ENCODE measurements at places on chromosomes 6 and 20. TPM values are rescaled to one million over a fixed set of nuclear protein-coding genes. Genes with fewer than 3 reads are reported as not detected.

- no peak for DNase-seq
Observed at GRCh38 chr6:52909531-52909930, at the start of gene GSTA3. GSTA3 (minus strand) TSS chr6:52909698; CDS start chr6:52905834, 3,864 bp downstream.

GRCh38 chr20:10501402-10501801 lies 66.3 kb downstream of the SLX4IP start:
- no peak for DNase-seq

GRCh38 chr6:19921786-19922185 lies 84.6 kb downstream of the ID4 start:
- peak; percentile 3 for DNase-seq

DNA sequence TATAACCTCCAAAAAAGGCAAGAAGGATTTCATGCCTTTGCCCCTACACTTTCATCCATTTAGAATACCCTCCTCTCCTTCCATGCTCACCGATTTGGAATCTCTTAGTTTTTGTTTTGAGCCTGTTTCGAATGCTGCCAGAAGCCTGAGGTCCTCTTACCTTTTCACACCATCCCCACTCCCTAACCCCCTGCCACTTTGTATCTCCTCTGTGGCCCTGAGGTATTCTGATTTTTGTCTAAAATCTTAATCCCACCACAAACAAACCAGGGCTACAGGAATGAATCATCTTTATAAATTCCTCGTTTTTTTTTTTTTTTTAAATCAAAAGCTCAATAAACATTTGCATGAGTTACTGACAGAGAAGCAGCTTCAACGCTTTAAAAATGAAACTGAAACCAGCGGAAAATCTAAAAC lies 1.6 kb upstream of the RPS12 start:
- peak; percentile 73 for DNase-seq

DNA sequence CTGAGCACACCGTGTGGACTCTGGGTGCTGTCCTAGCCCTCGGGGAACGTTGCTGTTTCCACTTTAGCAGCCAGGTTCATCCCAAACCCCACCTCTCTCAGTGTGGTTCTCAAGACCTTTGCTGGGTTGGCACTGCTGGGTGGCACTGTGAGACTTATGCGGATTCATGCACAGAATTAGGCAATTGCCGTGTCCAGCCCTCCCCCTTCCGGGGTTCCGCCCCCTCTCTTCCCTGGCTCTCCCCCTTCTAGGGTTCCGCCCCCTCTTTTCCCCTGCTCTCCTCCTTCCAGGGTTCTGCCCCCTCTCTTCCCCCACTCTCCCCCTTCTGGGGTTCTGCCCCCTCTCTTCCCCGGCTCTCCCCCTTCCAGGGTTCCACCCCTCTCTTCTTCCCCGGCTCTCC lies 39.8 kb upstream of the SLCO4A1 start:
- DNase-seq = no peak

DNA sequence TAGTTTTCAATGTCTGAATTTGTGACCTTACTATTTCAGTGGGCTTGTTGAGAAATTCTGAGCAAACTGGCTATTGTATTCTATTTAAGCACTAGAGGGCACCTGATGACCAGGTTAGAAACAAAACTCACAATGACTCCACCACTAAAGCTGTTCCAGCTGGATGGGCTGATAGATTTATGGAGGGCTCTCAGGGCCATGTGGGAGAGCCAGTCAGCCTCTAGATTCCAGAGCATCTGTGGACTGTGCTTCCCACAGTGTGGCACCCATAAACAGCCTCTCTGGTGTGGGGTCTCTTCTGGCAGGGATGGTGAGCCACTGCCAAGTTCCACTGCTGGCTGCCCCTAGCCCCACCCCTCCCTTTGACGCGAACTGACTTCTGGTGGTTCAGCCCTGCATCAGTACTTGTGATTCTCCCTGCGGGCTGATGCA lies 29.2 kb downstream of the C6orf58 start:
- DNase-seq = peak; percentile 29

DNA sequence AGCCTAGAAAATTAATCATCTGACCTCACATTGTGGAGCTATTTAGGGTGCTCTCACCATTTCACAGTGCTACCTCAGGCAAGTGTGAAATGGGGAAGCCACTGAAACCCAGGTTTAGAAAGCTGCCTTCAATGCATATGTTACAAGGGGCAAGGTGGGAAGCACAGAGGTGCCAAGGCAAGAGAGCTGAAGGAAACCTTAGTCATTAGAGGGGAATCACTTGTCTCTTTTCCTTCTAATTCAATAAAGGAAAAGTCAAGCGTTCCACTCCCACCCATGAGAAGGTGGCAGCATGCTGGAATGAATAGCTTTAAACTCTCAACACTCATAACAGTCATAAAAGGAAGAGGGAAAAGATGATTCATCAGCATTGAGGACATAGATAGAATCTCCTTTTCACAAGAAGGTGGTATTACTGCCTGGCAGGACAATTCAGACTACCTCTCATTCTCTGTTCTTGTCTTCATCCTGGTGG lies 251.9 kb upstream of the IRAK1BP1 start:
- DNase-seq = no peak

DNA sequence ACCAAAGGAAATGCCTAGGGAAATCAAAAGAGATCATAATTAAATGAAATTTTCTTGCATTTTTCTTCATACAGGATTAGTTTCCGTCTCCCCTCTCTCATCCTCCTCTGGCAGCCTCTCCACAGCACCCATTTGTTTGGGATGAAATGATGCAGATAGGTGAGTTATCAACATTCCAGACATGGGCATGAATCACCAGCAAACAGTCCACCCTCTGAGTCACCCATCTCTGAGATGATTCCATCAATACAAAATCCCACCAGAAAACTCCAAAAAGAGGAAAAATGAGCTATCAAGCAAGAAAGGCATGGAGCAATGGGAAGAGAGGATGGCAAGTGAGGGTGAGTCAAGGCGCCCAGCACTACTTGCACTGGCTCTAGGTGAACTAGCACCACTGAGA lies 11.4 kb downstream of the MC3R start:
- DNase-seq = no peak

DNA sequence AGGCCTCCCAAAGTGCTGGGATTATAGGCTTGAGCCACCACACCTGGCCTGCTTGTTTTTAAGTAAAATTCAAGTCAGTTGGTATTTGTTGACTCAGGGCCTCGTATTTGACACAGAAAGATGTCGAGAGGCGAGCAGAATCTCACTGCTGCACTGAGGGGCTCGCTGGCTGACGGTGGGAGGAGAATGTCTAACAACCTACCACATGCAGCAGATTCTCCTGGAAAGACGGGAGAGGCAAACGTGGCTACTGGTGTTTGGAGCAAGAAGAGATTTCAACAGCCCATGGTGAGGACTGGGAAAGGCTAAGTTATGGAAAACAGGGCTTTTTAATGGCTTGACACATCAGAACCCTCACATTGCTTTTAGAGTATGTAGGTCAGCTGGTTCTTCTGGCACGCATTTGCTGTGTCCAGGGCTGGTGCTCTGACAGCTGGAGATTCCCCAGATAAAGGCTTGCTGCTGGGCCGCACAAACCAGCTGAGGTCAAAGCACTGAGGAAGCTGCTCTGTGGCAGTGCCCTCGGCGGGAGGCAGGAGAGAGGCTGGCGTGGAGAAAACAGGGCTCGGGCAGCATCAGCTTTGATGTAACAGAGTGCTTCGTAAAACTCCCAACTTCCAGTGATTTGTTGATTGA lies 84.2 kb upstream of the FRMD1 start:
- peak; percentile 76 for DNase-seq

DNA sequence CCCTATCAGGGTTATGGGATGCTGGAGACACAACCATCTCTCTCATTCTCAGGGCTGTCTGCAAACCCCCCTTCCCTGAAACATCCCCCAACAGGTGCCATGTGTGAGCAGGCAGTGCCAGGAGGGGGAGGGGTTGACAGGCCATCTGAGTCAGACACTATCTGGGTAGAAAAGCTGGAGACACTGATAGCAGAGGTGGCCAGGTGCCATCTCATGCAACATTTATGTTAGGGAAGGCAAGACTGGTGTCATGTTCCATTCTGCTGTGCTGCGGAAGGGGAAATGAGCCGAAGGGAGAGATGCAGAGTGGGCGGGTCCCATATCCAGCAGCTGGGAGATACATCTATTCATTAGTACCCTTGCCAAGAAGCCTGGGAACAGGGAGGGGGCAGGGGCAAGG lies 3.5 kb downstream of the LHFPL5 start:
- DNase-seq = peak; percentile 83

DNA sequence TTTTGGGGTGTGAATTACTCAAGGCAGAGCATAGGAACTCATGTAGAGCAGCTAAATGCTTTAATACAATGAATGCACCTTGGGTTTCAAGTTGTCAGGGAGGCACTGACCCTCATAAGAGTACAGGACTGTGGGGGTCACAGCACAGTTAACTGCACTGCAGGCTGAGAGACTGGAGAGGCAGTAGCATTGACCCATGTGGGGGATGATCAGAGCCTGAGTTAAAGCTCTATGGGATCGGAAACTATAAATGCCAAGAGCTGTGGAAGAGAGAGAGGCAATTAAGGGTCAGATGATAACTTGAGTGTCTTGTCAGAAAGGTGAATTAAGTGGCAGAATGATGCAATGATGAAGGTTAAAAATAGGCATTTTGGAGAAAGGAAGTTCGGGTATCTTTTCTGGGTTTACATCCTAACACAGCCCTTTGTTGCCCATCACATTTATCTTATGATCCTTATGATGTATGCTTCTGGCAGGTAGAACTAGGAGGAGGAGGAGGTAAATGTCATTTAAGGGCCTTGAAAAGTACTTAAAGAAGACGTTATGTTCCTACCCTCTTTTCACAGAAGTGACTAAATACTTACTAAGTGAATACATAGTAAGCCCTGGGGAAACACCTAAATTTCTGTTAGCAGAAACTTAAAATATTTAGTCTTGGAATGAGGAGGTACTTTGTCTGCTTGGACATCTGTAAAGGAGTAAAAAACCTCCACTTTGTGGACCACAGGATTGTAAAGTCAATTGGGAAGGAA lies 24.2 kb downstream of the LRRC1 start:
- no peak for DNase-seq

DNA sequence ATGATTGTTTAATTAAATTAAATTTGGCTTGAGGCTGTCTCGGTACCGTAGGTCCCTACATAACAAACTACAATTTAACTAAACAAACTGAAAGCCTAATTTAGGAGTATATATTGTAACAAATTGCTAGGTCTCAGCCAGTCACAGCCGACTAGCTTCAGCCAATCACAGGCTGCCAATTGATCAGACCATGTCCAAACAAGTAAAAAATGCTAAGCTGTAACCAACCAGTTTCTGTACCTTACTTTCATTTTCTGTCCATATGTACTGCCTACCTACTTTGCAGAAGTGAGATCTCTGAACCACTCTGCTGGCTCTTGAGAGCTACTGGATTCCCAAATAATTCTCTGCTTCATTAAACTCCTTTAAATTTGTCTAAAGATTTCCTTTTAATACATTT lies 648.0 kb upstream of the GJE1 start:
- DNase-seq = no peak

MCM8 gene
- total RNA-seq = 13.5 TPM

CABLES2 gene
- 2.1 TPM for total RNA-seq

WASF1 gene
- total RNA-seq = 11.8 TPM

TUBB2A gene
- 106 TPM for total RNA-seq

COMMD7 gene
- 20.9 TPM for total RNA-seq

BFSP1 gene
- total RNA-seq = 1.6 TPM

CYP21A2 gene
- 1.0 TPM for total RNA-seq

Measured in tongue (tissue), 3 donors.